ENCODE measurements at places on chromosomes 3 and 15. TPM values are rescaled to one million over a fixed set of nuclear protein-coding genes. Genes with fewer than 3 reads are reported as not detected.

The UMPS gene
- total RNA-seq: 18.8 TPM

The LMAN1L gene
- not detected for total RNA-seq

The C3orf85 gene
- total RNA-seq: not detected

The B4GALT4 gene
- total RNA-seq: 14.9 TPM

The C3orf18 gene
- total RNA-seq: 6.6 TPM

The CCDC39 gene
- not detected for total RNA-seq

The TMEM212 gene
- total RNA-seq: 2.3 TPM

The SLC6A20 gene
- total RNA-seq: 6.1 TPM

The KLF15 gene
- total RNA-seq: 14.8 TPM

The CCR9 gene
- not detected for total RNA-seq

The TF gene
- total RNA-seq: 3.5 TPM

The FBXW12 gene
- not detected for total RNA-seq

DNA sequence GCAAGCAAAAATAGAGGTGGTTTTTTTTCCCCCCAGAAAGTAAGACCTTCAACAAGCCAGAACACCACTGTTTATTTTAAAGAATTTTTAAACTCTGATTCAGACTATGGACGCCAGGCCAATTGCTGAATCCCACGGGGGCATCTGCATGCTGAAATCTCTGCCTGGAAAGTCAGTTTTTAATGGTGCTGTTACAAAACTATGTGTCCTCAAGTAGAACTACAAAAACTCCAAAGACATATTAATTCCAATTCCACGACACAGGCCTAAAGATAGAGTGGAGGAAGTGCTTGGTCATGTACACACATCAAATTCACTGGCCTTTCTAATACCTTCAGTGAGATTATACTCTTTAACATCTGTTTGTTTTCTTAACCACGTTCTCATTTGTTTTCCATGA lies 490.5 kb upstream of the NR2F2 start:
- no peak for DNase-seq

DNA sequence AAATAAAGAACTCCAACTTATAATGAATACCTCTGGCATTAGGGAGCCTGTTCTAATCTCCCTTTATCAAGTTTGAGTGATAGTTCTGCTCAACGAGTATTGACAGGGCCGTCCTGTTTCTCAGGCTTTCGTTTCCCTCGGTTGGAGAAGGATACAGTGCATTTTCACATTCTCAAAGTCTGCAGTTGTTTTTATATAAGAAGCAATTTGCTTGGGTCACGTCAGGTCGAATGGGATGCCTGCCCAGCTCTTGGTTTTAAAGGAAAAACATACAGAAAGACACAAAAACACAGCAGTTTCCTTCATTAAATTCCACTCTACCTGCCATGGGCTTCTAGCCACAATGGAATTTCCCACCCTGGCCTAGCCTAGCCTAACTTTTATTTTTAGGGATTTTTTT lies 366.3 kb downstream of the TIGIT start:
- peak; percentile 70 for DNase-seq

GRCh38 chr15:56038015-56038414 lies 44.6 kb upstream of the NEDD4 start:
- no peak for DNase-seq

- DNase-seq: peak; percentile 46
Measured at GRCh38 chr3:182793663-182794454, 555 bp downstream of the ATP11B start.

DNA sequence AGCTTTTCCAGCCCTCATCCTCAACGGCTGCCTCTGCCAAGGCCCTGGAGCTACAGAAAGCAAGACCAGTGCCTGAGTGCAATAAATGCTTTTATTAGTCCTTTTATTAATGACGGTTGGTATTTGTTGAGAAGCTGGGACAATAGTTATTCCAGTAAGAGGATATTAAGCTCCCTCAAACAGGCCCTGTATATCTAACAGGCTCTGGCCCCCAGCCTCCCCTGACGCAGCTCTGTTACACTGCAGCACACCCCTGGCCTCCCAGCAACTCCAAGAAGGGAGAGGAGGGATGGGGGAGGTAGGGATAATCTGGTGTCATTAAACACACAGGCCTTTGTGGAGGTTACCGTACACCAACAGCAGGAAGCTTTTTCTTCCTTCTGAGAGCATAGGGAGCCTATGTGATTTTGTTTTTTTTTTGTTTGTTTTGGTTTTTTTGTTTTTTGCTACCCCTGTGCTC lies 30.8 kb upstream of the MAGEF1 start:
- DNase-seq: no peak

- peak; percentile 88 for DNase-seq
Measured at GRCh38 chr15:45200799-45201556, 13.2 kb upstream of the SHF start.

GRCh38 chr3:153600896-153601295 lies 438.9 kb downstream of the RAP2B start:
- DNase-seq: peak; percentile 31

DNA sequence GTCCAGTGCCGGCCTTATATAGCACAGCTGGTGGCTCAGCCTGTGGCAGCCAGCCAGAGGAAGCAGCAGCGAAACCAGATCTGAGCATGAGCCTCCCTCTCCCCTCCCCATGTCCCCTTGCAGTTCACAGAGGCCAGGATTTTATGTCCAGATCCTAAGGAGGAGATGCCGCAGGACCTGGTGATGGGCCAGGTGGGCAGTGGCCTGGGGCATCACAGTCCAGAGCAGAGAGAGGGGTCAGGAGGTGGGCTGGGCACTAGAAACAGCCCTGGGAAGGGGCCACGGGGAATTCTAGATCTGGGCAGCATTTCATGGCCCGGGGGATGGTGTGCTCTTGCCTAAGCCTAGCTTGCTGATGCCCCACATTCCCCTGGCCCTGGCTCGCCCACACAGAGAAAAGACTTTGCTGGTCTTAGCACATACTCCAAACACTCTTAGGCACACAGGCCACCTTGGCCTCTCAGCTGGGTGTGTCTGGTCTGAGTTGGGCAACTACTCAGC lies 259 bp upstream of the CILP start:
- no peak for DNase-seq

- DNase-seq: no peak
Measured at GRCh38 chr3:70919661-70920060, 607.2 kb upstream of the MDFIC2 start.

GRCh38 chr3:28151608-28152228 lies 89.7 kb upstream of the CMC1 start:
- DNase-seq: no peak

- DNase-seq: no peak
Measured at GRCh38 chr3:126342211-126342610, 15.0 kb downstream of the KLF15 start.

- no peak for DNase-seq
Measured at GRCh38 chr15:88835646-88836045, 32.4 kb downstream of the ACAN start.

GRCh38 chr3:110576960-110577359 lies 494.7 kb upstream of the NECTIN3 start:
- no peak for DNase-seq

GRCh38 chr3:23452408-23452807 lies 249.3 kb downstream of the UBE2E2 start:
- no peak for DNase-seq

GRCh38 chr3:43074482-43074881 lies 31.4 kb downstream of the POMGNT2 start:
- DNase-seq: no peak

DNA sequence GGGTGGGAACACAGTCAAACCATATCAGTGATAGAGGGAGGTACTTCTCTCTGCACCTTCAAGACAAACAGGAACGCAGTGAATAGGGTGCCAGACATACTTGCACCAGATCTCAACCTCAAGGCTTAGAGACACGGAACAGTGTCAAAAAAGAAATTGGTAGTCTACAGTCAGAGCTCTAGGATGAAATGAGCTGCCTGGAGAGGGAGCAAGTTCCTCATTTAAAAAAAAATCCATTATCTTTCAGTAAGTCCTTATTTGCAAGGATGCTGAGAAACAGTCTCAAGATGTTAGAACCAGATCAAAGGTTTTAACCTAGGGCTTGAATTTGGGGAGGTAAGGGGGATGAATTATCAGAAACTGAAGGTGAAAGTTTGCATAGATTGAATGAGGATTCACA lies 20.2 kb upstream of the LMCD1 start:
- DNase-seq: no peak

Data from left lung (tissue), 14 donors.